ENCODE measurements at places on chromosomes 6 and 20.

DNA sequence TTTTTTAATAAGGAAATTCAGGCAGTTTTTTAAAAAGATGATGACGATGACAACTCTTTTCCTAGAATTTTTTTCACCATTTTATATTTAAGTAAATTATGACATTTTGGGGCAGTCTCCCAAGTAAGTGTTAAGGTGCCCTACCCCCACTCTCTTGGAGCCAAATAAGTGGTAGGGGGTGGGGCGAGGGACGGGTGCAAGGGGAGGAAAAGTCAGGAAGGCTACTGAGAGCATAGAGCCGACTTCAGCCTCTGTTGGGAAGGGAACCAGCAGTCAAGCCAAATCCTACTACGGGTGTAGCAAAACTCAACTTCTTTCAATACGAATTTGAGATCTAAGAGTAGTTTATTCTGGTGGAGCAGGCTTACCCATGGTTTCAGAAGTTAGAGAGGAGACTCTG is 54.4 kb downstream of the KIZ start:
- no peak for DNase-seq

GRCh38 chr6:85864453-85865401 is 222.0 kb upstream of the SYNCRIP start:
- no peak for DNase-seq

GRCh38 chr20:49507741-49508434 is 25.4 kb upstream of the KCNB1 start:
- DNase-seq: no peak

DNA sequence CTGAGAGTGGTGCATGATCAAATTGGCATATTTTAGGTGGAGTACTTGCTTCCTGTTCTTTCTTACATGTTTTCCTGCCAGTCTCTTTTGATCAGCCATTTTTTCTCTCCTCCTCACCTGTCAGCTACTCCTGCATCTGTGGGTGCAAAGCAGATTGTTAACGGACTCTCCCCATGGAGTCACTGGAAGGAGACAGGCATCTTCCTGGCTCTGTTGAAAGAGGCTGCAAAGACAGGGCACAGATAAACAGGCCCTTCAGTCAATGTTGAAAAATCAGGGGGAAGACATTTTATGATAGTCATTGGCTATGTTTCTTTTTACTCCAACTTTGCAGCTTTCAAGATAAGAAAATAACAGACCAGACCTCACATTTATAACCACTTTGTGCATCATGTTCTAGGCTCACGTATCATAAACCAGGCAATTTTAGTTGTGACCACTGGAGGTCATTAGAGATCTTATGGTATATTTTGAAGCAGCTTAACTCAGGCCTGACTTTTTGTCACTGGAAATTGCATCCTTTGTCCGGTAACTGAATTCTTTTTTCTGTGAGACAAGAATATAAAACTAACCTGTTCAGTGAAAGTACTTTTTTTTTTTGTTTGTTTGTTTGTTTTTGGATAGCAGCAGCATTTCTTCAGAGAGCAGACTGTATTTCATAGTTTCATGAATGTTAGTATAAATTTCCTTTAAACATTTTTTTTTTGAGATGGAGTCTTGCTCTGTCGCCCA is 20.1 kb downstream of the ECT2L start:
- DNase-seq: no peak

- DNase-seq: no peak
Observed at GRCh38 chr6:21382821-21383449, 210.6 kb upstream of the SOX4 start.

GRCh38 chr6:131952886-131953509 is 1.8 kb upstream of the CCN2 start:
- no peak for DNase-seq

DNA sequence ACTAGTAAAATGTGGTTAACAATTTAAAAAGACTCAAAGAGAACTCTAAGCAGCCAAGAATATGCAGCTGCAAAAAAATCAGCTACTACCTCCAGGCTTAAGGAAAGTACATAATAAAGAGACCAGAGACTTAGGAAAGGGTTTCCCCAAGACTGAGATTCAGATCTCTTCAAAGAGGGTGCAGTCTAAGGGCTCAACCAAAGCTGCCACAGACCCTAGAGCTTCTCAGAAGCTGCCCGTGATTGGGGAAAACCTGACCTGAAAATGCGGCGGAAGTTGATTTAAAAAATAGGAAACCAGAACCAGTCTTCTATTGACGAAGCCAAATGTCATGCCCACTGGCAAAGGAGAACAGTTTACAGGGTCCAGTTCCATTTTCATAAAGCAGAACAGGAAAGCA is 516.8 kb upstream of the MARCKS start:
- no peak for DNase-seq

DNA sequence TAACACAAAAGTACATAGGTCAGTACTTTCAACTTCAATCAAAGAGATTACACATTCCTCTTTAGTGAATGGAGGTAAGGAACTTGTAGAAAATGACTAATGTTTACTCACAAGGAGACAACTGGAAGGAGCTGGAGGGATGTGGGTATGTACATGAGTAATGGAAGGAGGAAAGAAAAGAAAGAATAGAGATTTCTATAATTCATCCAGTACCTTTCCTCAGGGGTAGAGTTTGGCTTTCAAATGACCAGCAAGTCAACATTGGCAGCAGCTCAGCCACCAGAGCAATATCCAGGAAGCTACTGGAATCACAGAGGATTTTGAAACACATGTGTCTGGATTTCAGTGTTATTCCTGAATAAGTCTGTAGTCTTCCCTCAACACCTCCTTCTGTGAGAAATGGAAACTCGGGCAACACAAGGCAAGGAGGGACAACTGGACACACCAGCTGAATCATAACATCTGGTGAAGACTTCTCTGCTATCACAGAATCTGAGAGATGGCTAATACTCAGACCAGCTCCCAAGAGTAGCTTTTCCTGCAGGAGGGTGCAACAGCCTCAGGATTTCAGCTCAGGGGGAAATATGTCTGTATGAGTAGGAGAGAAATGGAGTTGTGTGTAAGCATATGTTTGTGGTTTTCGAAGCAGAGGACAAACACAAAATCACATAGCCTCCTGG is 98.8 kb downstream of the HAO1 start:
- DNase-seq: no peak

GRCh38 chr20:57683881-57684807 is 25.7 kb downstream of the PMEPA1 start:
- no peak for DNase-seq

GRCh38 chr6:118298476-118299427 is 249.3 kb upstream of the PLN start:
- no peak for DNase-seq

GRCh38 chr20:1467355-1468116 is 887 bp upstream of the NSFL1C start:
- DNase-seq: no peak

DNA sequence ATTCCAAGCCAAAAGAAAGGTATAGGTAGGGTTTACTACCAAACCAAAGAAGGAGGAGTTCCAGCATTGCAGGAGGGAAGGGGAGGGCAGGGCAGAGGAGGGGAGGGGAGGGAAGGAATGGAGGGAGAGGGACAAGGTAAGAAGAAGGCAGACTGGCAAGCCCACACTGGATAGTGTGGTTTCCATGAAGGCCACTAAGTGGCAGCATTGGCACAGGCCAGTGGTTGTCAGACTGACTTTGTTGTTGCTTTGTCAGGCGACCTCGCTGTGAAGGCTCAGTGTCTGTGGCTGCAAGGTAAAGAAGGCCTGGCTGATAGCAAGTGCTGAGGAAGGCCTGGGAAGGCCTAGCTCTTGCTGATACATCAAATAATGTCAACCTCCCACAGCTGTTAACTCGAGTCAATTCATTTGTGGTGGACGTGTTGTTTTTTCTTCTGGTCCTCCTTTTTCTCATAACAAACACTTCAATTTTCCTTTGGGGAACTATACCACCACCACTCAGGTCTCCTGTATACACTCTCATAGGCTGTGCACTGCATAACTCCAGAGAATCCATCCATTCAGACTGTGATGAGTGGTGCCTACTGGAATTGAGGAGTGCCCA is 7.7 kb upstream of the ZNF334 start:
- DNase-seq: peak; percentile 21

- no peak for DNase-seq
Observed at GRCh38 chr20:35726842-35727711, 15.0 kb downstream of the RBM39 start.

- DNase-seq: no peak
Observed at GRCh38 chr20:46959821-46960220, 65.2 kb downstream of the EYA2 start.

- peak; percentile 6 for DNase-seq
Observed at GRCh38 chr20:33914919-33915318, 78.8 kb upstream of the RALY start.

DNA sequence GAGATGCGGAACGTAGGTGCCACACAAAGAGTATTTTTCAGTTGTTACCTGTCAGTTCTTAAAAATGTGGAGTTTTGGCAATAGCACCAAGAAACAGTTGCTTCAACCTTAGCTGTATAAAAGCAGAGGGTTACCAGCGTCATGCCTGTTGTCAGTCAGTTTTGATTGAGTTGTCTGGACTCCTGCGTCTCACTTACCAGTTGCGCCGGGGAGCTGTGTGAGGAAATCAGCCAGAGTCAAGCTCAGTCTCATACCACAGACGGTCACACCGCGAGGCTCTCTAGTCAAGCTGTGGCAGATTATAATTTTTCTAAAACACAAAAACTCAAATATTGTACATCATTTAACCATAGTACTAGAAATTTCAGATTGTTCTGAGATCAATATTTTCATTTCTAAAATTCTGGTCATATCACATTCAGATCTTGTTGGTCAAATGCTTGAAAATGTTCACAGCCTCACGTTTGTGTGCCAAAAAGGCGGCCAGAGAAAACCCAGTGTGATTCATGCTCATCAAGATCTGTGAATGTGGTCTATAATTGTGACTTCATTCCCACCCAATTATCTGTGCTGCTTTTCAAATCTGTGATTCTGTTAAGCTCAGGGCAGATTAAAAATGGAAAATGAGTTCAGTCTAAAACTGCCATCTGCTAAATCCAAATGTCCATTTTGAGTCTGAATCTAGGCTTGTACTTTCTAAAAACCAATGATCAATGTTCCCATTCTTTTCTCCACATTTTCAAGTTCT is 37.5 kb downstream of the SASH1 start:
- no peak for DNase-seq
